ENCODE measurements at places on chromosomes 11 and 22.

- no peak for DNase-seq
Measured at GRCh38 chr11:48029681-48030290, 49.4 kb downstream of the PTPRJ start.

DNA sequence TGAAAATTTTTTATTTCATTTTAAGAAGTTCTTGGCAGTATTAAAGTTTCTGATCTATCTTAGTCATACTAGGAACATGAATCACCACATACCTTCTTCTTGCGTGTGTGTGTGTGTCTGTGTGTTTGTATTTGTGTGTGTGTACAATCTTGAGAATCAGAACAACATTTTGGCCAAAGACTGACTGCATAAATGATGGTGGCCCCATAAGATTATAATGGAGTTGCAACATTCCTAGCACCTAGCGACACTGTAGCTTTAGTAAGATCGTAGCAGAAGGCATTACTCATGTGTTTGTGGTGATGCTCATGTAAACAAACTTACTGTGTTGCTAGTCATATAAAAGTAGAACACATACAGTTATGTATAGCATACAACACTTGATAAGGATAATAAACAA, 205.4 kb downstream of the FAM76B start:
- DNase-seq: no peak

DNA sequence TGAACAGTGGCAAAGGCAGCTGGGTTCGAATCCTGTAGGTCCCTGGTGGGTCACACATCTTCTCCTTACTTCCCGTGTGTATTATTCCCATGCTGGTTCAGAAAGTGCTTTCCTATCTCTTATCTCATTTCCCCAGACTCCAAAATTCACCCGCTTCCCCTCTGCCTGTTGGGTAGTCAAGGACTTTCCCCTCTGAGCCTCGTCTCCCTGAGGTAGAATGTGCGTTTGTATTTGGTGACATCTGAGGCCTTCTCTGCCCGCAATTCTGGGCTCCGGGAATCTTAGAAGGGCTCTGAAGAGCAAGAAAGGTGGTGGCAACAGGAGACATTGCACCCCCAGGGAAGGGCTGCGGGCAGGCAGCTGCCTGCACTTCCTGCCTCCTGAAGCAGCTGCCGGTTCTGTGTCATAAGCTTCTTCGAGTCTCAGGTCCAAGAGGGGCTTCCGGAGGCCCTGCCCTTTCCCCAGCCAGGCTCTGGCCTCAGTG, 5.9 kb downstream of the LRRC32 start:
- DNase-seq: peak; percentile 13

- DNase-seq: no peak
Measured at GRCh38 chr11:62666259-62666926, 1.3 kb downstream of the CSKMT start.

- no peak for DNase-seq
Measured at GRCh38 chr11:132114743-132115142, 744.3 kb downstream of the NTM start.

Measured in T-helper 17 cell (primary cell).